ENCODE measurements at places on chromosomes 4 and X.

DNA sequence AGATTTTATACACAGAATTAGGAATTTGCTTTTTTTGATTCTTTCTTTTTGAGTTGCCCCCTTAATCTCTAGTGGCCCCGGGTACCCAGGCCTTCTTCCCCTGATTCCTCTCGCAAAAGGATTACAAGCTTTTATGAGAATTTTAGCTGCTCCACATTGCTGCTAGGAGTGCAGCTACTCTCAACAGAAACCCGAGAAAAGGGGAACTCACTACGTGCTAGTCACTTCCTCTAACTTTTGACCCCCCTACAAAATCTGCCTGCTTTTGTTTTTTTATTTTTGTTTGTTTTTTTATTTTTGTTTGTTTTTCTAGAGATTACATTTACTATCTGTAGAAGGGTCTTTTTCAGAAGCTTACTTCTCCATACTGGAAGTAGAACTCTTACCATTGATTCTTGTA lies 64.1 kb downstream of the ZNF81 start:
- no peak for DNase-seq

DNA sequence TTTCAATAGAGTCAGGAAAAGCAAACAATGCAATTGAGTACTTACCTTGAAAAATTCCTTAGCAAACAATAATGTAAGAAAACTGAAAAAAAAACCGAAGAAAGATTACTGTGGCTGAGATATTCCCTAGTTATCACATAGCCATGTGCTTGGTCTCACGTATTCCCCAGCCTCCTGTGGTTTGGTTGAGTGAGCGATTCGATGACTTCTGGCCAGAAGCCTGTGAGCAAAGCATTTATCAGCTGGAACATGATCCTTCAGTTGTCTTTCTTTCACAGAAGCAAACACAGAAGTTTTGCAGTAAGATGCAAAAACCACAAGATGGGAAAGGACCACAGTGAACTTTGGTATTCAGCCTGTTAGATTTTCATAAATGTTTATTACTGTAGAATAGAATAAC lies 1754.3 kb upstream of the AGA start:
- DNase-seq: peak; percentile 81

DNA sequence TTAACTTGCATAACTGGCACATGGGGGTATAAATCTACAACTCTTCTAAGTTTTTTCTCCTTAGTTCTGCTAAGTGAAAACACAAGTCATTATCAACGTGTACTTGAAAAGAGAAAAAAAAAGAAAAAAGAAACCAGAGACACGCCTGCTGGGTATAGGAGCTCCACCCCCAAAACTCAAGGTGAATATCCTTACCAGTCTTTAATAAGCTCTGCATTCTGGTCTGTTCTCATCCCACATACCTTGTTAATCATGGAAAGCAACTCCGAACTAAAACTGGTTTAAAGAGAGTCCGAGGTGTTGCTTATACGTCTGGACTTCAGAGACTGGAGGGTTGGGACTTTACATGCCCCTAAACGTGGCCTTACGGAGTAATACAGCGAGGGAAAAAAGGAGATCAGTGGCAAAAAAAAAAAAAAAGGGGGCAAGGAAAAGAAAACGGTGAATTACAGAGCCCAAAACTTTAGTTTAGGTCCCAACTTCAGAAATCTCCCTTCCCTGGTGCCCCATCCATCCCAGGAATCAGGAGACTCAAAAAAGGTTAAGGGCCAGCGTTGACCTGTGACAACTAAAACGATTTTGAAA lies 1.0 kb downstream of the PGRMC2 start:
- peak; percentile 55 for DNase-seq

- DNase-seq: no peak
Observed at GRCh38 chr4:87532109-87532508, 2.9 kb upstream of the SPARCL1 start.

DNA sequence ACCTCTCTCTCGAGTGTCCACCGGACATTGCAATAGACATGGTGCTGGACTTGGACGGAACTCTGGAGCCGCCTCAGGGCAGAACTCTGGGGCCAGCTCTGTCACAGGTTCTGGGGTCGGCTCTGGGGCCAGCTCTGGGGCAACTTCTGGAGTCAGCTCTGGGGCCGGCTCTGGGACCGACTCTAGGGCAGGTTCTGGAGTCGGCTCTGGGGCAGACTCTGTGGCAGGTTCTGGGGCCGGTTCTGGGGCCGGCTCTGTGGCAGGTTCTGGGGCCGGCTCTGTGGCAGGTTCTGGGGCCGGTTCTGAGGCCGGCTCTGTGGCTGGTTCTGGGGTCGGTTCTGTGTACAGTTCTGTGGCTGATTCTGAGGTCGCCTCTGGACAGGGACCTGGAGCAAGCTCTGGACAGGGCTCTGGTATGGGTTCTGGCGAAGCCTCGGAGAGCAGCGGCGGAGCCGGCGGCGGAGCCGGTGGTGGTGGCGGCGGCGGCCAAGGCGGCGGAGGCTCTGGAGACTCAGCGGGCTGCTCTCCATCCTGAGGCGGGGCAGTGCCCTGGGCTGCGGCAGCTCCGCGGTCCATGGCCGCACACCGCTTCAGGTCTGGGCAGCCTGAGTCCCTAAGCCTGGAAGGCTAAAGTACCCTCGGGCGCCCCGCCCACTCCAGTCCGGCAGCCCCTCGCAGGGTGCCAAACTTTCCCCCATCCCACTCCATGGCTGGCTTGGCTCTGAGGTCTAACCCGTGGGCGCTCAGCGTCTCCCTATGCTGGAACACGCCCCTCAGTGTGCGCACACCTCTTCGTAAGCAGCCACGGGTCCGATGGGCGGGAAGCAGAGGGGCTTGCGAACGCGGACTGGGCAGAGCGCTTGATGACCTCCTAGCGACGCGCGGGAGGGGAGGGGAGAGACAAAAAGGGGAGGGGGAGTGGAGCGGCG lies at the start of gene DGKK:
DGKK (minus strand) TSS at position 723 of the 929 bp plus-strand sequence; CDS start at position 576, 147 bp downstream.
- no peak for DNase-seq

GRCh38 chr4:139522457-139522856 lies 33.6 kb downstream of the SETD7 start:
- DNase-seq: no peak

Data from fibroblast of lung (primary cell).